NCI-H69 (cell line): ENCODE measurements at places on chromosomes 12 and 14.
A peak's percentile ranks its signal among the peaks of the same experiment; 100 is the strongest.

DNA sequence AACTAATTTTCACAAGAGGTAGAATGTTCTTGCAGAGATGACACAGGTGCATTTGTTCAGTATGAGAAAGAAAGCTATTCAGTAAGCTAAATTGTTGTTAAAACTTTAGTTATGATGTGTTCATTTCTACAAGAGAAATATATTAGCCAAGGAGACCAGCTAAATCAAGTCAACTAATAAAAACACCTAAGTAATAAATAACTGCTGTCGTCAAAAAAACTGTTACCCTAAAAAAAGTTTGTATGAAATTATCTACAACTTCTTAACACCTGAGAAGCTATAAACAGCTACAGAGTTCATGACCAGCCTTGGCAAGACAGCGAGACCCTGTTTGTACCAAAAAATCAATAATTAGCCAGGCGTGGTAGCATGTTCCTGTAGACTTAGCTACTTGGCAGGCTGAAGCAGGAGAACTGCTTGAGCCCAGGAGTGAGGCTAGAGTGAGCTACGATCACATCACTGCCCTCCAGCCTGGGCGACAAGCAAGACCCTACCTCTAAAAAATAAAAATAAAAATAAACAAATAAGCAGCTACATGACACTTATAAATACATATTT lies 67.6 kb upstream of the AP4S1 start:
- DNase-seq = no peak

DNA sequence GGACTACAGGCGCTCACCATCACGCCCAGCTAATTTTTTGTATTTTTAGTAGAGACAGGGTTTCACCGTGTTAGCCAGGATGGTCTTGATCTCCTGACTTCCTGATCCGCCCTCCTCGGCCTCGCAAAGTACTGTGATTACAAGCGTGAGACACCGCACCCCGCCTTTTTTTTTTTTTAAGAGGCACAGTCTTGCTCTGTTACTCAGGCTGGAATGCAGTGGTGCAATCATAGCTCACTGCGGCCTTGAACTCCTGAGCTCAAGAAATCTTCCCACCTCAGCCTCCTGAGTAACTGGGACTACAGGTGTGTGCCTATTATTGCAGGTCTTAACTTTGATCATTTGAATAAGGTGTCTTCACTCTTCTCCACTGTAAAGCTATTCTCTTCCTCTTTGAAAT lies 5.3 kb upstream of the GLTP start:
- no peak for DNase-seq

GRCh38 chr12:80861641-80862378 lies 75.9 kb downstream of the LIN7A start:
- DNase-seq = no peak

DNA sequence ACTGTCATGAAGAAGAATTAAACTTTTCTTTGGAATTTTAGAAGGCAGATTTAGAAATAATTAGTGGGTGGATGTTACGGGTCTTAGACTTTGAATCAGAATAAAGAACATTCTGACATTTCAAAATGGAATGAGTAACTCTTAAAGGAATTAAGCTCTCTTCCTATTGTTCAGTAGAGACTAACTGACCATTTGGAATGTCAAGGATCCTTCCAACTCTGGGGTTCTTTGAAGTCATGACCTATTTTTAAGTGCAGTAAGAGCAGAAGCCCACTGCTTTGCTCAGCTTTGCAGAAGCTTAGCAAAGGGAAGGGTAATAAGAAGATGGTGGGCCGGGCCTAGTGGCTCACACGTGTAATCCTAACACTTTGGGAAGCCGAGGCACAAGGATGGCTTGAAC lies 4.0 kb downstream of the CHURC1 start:
- no peak for DNase-seq

DNA sequence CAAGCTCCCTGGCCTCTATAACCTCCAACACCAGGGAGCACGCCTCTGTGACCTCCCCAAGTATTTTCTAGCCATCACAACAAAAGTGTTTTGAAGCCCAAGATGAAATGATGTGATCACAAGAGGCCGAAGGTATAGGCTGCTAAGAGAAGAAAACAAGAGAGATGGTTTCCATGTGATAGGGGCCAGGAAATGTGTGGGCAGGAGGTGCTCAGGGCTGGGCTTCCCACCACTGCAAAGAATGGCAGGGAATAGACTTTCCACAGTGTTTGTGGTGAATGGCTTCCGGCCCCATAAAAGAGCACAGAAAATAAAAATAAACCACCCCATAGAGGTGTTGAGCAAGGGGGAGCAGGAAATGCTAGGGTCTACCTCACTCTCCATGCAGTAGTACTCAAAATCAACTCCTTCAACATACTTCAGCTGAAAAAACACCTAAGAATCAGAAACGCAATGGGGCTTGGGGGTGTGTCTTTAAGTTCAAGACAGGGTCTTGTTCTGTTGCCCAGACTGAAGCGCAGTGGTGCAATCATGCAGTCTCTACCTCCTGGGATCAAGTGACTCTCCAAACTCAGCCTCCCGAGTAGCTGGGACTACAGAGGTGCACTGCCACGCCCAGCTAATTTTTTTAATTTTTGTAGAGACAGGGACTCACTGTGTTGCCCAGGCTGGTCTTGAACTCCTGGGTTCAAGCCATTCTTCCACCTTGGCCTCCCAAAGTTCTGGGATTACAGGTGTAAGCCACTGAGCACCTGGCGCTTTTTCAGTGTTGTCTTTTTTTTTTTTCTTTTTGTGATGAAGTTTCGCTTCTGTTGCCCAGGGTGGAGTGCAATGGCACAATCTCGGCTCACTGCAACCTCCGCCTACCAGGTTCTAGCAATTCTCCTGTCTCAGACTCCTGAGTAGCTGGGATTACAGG lies 27.1 kb downstream of the DAD1 start:
- no peak for DNase-seq

- no peak for DNase-seq
Observed at GRCh38 chr14:35051796-35052195, 5.7 kb downstream of the FAM177A1 start.

GRCh38 chr12:97456571-97457188 lies 5.9 kb upstream of the RMST start:
- DNase-seq = no peak

DNA sequence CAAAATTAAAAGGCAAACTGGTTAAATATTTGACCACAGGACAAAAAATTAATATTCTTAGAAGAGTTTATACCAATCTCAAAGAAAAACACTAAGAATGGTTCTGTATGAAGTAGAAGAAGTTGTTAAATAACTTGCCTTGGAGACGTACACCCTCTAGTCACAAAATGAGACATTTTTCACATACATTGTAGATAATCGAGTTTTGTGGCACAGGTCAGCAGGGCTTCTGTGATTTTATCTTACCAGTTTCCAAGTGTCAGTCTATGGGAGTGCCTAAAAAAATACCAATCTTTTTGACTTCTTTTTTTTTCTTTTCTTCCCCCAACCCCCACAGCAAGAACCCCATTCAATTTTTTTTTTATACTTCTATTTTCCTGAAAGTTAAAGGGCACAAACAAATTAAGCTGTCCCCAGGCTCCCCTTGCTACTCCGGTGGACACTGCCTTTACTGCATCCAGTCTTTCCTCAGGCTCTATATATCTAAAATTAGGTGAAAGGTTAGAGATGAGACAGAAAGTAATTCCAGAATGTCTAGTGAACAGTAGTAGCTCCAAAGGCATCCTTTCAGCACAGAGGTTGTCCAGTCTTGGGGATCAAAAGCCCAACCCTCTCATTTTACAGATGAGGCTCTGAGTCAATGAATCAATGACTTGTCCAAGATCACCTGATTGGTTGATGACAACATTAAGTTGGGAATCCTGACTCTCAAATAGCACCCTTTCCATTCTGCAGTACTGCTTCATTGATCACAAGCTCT lies 6.2 kb downstream of the LIMA1 start:
- no peak for DNase-seq

DNA sequence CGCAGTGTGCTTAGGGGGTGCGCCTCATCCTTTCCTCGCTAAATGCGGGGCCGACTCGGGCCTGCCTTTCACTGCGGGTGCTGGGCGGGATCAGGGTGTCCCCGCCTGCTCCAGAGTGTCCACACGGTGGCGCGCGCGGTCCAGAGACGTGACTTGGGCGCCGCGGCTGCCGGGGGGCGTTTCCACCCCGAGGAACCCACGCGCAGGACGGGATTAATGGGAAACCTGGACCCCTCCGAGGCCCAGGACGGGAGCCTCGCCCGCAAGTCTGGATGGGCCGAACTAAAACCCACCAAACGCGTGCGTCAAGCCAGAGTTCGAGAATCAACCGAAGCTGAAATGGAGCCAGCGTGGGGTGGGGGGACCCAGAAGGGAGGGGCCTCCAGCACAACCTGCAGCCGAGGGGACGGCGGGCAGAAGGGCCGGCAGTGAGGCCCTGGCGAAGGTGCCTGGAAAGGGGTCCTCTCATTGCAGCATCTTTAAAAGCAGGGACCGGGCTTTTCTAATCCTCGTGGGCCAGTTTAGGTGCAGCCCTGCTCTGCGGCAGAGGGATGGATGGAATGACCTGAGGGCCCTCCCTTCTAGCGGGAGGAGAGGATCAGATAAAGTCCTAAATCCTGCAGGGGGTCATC lies 93.3 kb downstream of the NINJ2 start:
- peak; percentile 87 for DNase-seq

DNA sequence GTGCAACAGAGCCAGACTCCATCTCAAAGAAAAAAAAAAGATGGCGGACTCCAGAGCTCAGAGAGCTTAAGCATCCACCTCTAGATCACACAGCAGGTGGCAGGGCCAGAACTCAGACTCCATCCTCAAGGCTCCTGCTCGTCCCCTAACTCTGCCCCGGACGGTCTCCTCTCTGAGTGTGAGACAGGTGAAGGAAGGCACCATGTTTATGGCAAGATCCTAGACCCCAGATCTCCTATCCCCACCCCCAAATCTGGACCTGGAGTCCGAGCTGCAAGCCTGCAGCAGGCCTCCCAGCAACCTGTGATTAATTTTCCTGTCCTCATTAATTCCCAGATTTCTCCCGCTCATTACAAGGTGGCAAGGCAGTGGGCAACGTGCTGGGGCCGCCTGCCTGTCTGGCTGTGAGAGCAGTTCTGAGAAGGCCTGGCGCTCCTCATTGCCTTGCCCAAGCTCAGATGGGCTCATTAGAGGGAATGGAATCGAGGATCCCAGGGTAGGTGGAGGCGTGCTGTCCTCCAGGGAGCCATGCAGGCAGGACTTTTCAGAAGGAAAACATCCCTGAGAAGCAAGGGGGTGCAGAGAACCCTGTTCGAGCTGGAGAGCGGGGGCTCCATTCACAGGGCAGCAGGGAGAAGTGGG lies 296.6 kb upstream of the RTL1 start:
- DNase-seq = no peak

DNA sequence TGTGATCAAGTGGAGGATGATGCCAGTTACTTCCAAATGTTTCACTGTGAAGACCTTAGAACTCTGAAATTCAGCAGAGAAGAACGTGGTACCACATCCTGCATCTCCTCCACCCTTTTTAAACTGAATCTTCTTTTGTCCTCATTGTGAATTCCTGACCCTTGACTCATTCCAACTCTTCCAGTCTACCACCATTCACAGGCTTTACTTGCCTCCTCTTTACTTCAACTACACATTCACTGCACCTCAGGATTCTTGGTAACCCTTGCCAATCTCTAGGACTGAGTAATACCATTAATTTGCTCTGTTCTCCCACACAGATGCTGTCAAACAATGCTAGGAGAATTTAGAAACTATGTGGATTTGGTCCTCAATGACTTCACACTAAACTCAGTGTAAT lies 37.3 kb downstream of the PPP1R12A start:
- no peak for DNase-seq

- DNase-seq = peak; percentile 54
Observed at GRCh38 chr14:90545966-90546751, 149.3 kb downstream of the CALM1 start.

- no peak for DNase-seq
Observed at GRCh38 chr12:110203546-110203945, 77.5 kb upstream of the ATP2A2 start.

DNA sequence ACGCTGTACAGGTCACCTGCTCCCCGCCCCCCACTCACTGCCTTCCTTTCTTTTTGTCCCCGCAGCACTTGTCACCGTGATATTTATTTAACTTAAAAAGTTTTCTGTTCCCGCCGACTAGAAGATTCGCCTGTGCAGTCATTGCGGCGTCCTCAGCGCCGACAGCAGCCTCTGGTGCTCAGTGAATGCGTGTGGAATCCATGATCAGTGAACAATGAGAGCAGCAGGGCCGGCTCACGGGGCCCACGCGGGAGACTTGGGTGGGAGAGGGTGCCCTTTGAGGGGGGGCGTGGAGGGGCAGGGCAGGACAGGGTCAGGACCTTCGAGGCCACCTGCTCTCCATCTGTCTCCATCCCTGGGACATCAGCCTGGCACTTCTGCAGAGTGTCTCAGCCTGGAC lies 24.5 kb downstream of the BEGAIN start:
- no peak for DNase-seq

- DNase-seq = no peak
Observed at GRCh38 chr12:45981075-45981837, 9.1 kb downstream of the SCAF11 start.

GRCh38 chr12:123131879-123132402 lies 18.9 kb downstream of the PITPNM2 start:
- peak; percentile 99 for DNase-seq

DNA sequence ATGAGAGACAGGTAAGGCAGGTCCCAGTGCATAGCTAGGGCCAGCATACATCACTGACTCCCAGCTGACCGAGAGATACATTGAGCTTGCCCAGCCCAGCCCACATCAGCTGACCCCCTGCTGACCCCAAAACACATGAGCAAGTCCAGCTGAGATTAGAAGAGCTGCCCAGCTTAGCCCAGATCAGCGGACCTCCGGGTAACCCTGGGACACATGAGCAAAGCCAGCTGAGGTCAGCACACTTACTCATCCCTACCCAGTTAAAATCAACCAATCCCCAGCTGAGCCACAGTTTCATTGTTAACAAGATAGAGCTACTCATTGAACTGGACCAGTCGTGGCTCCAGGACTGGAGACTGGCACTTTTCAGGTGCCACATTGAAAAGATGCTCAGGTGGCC lies 21.8 kb upstream of the FBXO34 start:
- no peak for DNase-seq

- no peak for DNase-seq
Observed at GRCh38 chr12:92412856-92413255, 267.2 kb upstream of the BTG1 start.

DNA sequence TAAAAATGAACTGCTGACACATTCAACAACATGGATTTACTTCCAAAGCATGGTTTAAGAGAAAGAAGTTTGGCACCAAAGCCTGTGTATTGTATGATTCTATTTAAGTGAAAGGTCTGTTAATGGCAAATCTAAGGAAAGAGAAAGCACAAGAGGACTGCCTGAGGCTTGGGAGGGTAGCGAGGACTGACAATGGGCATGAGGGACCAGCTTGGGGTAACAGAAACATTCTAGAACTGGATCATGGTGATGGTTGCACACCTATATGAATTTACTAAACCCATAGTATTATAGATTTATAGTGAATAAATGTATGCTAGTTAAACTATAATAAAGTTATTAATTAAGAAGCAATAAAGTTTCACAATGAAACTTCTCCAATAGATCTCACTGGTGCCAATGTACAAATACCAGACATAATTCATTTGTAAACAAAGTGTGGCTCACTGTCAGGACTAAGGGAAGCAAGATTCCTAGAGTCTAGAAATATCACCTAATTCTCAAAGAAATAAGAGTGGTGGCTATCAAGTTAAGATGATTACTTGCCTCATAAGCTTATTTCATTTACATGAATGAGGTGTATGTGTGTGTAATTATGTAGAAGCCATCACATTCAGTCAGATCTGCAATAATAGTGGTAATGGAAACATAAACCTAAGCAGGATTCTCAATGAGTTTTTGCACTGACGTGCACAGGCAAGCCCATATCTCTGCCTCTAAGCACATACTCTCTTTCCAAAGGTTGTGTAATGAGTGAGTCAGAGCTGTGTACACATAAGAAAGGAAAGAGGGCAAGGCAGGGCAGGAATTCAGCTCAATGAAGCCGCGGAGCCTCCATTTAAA lies 353.4 kb downstream of the KCNH5 start:
- peak; percentile 97 for DNase-seq
